ENCODE measurements at places on chromosomes 5 and 9.

GRCh38 chr5:159163701-159164046, 45.7 kb downstream of the RNF145 start:
- no peak for DNase-seq

- no peak for DNase-seq
Measured at GRCh38 chr9:127345566-127345965, 51.4 kb upstream of the SLC2A8 start.

- DNase-seq, result no peak
Measured at GRCh38 chr9:88586452-88586851, 51.5 kb downstream of the NXNL2 start.

- DNase-seq, result no peak
Measured at GRCh38 chr5:72191404-72191803, 84.1 kb downstream of the MAP1B start.

DNA sequence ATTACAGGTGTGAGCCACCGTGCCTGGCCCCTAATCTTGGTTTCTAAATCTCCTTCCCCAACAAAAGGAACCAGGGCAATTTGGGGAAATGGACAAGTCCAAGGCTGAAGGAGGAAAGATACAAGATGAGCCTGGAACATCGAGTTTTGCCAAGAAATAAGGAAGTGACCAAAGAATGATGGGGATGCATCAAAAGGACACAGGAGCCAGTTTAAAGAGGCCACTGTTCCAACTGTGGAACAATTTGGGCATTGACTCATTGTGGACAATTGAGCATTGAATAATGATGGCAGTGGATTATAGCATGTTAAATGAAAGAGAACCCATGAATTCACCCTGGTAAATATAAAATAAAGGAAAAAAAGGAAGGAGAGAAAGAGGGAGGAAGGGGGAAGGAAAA, 47.5 kb downstream of the DUSP1 start:
- no peak for DNase-seq

GRCh38 chr5:50814556-50814955, 148.1 kb downstream of the PARP8 start:
- DNase-seq, result no peak

DNA sequence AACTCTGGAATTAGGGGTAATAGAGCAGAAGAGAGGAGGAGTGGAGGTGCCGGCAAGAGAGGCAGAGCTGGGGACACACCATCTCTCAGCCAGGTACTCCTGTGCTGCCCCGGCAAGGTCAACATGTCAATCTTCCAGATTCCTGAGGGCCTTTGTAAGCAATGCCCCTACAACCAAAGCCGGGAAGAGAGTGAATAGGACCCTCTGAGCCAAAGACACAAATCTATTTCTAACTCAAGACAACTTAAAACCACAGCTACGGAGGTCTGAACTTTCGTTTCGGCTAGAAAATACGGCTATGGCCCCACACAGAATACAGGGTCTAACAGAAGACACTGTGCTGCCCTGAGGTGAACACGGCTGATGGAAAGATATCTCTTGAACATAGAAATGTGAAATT, 66.6 kb downstream of the SERINC5 start:
- DNase-seq, result no peak

GRCh38 chr9:108182950-108183381, 672.8 kb downstream of the ACTL7B start:
- no peak for DNase-seq

GRCh38 chr9:115016344-115016743, 86.0 kb upstream of the TNFSF8 start:
- no peak for DNase-seq

DNA sequence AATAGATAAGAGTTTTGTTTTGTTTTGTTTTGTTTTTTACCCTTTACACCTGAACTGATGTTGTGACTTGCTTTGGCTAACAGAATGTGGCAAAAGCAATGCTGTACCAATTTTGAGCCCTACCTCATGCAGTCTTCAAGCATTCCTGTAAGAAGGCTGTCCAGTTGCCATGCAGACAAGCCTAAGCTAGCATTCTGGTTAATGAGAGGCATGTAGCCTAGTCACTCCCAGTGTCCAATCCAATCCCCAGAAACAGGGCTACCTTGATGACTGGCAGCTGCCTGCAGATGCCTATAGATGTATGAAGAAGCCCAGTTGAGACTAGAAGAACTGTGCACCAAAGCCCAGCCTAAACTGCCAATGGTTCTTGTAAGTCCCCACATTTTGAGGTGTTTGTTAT, 9.4 kb upstream of the EFNA5 start:
- no peak for DNase-seq

- DNase-seq, result no peak
Measured at GRCh38 chr5:52709167-52709925, 78.4 kb upstream of the ITGA1 start.

DNA sequence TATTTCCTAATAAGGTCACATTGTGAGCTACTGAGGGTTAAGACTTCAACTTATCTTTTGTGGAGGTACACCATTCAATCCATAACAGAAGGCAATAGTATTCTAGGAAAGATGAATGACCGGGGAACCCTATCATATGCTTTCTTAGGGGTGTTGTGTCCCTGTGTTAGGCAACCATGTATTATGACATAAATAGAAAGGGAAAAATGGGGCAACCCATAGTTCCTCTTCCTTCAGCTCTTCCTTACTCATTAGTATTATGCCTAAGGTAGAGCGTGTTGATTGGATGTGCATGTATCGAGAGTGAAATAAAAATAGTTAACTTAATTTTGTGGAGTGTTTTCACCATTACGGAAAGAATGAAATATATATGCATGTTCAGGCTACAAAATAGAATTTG, 6.0 kb upstream of the CCNJL start:
- DNase-seq, result no peak

- DNase-seq, result no peak
Measured at GRCh38 chr9:1916095-1916494, 99.1 kb upstream of the SMARCA2 start.

DNA sequence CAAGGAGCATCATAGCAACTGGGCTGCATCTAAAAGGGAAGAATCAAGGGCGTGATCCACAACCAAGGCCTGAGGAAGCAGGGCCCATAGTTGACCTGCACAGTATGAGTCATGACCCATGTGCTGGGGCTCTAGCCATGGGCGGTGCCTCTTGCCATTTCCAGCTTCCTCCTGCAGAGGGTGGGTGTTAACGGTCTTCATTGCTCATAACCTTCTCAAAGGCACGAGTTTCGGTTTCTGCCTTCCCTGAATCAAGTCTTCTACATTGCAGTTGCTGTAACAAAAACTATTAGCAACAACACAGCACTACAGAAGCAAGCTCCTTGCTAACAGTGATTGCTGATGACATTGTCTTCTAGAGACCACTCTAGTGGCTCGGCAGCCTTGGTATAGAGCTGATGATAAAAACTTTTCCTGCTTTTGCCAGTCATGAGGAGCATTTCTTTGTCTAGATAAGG, 66.9 kb downstream of the CTSL start:
- DNase-seq, result peak; percentile 8

- no peak for DNase-seq
Measured at GRCh38 chr5:891117-891836, 1.3 kb downstream of the BRD9 start.

GRCh38 chr5:173202266-173202875, 32.6 kb downstream of the NKX2-5 start:
- DNase-seq, result no peak

- DNase-seq, result no peak
Measured at GRCh38 chr5:139037732-139038131, 160.4 kb downstream of the SIL1 start.

GRCh38 chr5:143644727-143645126, 167.2 kb upstream of the HMHB1 start:
- DNase-seq, result no peak

GRCh38 chr9:109313351-109313750, 7.5 kb downstream of the EPB41L4B start:
- DNase-seq, result no peak

DNA sequence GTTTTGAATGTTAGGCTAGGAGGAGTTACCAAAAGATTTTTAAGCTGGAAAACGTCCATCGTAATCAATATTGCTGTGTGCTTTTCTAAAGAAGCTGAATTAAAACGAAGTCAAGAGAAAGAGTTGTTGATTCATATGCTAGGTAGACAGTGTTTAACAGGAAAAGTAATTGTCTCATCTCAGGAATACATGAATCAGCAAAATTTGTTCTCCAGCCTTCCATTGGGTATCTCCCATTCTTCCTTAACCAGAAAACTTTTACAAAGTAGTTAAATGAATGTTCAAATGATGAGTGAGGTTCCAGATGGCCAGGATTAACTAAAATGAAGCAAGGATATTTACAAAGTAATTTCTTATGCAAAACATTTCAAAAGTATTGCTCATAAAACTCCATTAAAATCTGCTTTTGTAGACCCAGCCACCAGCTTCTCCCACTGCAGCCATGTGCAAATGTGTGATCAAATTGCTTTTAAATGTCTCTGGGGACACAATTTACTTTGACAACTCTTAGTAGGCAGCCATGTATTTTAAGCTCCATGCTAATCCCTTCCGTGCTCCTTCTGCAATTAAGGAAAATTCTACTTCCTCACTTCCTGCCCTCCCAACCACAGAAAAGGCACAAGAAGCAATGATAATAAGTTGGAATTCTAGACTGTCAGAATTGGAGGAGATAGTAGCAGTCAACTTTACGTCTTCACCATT, 121.2 kb downstream of the HTR4 start:
- no peak for DNase-seq

- no peak for DNase-seq
Measured at GRCh38 chr9:100856238-100856637, 172.3 kb upstream of the PLPPR1 start.

DNA sequence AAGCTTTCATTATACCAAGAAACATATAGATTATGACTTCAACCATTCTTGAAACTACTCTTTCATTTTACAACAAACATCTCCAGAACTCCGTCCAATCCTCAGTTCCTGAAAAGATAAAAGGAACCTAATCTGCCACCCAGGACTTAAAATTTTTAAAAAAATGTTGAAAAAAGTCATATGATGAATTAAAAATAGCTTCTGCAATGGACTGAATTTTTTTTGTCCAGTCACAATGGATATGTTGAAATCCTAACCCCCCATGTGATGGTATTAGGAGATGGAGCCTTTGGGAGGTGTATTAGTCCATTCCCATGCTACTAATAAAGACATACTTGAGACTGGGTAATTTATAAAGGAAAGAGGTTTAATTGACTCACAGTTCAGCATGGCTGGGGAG, 2.7 kb upstream of the ALDH1A1 start:
- no peak for DNase-seq

GRCh38 chr5:2735996-2736395, 15.5 kb downstream of the IRX2 start:
- DNase-seq, result no peak

DNA sequence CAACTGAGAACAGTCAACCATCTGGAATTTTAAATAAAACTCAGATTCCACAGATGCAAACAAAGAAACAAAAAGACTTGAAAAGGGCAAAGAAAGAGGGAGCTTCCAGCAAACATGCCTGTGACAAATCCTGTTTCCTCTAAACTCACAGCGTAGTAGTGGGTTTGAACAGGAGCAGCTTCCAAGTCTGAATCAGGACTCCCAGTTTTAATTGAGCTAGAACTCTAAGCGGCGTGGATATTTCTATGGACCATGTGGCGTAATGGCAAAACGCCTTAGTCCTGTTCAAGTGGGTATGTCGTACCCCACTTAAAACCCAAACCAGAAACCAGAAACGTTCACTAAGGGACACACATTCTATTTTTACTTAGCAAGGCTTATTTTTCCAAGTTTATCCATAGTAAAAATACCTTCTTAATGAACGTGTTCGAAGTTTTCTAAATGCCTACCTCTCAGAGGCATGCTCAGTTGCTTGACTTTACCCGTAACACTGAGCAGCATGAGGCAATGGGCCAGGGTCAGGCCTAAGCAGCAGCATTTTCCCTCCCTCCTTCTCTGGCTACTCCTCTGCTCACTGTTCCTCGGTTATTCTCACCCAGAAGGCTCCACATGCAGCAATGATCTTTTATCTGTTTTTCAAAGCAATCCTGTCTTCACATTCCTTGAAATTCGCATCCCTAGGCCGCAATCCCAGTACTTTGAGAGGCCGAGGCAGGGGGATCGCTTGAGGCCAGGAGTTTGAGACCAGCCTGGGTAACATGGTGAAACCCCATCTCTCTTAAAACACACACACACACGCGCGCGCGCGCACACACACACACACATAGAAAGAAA, 77.9 kb downstream of the FNBP1 start:
- DNase-seq, result no peak

- no peak for DNase-seq
Measured at GRCh38 chr5:95261437-95262175, 23.3 kb downstream of the MCTP1 start.

DNA sequence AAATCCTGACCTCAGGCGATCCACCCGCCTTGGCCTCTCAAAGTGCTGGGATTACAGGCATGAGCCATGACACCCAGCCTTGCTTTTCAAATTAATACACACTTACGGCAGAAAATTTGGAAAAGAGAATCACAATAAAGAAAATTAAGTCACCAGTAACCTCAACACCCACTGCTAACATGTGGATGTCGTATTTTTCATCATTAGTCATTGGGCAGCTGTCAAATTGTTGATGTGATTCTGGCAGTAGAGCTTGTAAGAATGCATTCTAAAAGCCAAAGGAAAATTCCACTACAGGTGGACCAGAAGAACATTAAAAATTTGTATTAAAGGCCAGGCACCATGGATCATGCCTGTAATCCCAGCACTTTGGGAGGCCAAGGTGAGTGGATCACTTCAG, 237.3 kb upstream of the TUT7 start:
- DNase-seq, result no peak

- DNase-seq, result no peak
Measured at GRCh38 chr9:87213948-87214347, 266.6 kb upstream of the GAS1 start.

GRCh38 chr5:116303340-116303739, 218.5 kb downstream of the COMMD10 start:
- DNase-seq, result no peak

DNA sequence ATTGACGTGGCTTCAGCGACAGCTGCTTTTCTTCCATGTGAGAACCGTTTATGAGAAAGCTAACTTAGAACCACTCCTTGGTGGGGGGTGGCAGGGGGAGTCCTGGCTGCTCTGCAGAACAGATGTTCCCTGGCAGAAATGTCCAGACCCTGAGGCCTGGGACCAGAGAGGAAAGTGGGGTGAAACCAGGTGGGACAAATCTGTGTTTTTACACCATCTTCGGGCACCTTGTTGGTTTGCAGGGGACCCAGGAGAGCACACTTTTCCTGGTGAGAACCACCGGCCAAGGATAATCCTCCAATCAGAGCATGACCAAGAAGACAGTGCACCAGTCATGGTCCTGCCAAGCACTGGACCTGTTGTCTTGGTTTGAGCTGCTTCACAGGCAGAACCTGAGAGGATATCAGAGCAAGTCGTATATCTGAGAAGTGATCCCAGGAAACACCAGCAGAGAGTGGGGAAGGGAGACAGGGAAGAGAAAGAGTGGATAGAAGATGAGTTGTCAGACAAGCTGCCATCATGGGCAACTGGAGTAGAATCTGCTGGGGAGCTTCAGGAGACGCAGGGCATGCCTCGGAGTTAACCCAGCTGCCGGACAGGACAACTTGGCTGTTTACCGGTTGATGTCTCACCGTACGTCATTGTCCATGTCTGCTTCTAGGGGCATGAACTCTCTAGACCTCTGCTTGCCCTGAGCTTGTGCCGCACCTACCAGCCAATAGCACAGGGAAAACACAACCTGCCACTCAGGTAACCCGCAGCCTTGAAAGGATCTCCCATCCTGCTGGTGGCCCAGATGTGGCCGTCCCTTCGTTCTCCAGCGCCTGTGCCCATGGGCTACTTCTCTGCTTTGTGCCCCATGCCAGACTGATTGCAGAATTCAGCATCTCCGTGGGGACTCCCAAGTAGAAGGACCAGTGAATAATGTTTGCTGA, 178.4 kb upstream of the MVB12B start:
- no peak for DNase-seq

- DNase-seq, result no peak
Measured at GRCh38 chr5:115561176-115561575, 16.6 kb upstream of the FEM1C start.

GRCh38 chr5:6873359-6873758, 160.1 kb downstream of the TENT4A start:
- DNase-seq, result no peak
